ENCODE measurements at places on chromosomes 11 and 22.

GRCh38 chr22:27863556-27863955 lies 55.5 kb downstream of the PITPNB start:
- no peak for DNase-seq

GRCh38 chr11:1470681-1471611 lies 15.6 kb downstream of the MOB2 start:
- DNase-seq, result no peak

DNA sequence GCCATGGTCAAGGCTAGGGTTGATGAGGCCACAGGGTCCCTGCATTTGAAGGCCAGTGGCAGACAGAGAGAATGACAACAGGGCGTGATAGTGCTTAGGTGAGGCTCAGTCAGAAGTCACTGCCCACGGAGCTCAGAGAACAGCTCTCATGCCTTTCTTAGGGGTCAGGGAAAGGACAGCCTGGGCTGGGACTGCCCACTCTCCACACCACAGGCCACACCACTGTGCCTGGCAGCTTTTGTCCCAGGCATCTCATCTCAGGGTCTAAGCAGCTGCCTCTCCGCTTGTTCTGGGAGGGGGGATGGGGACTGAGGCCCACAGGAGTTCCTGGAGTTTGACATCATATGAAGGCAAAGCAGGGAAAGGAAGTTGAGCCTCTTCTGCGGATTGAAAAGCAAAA lies 150.2 kb upstream of the B3GAT1 start:
- DNase-seq, result no peak

DNA sequence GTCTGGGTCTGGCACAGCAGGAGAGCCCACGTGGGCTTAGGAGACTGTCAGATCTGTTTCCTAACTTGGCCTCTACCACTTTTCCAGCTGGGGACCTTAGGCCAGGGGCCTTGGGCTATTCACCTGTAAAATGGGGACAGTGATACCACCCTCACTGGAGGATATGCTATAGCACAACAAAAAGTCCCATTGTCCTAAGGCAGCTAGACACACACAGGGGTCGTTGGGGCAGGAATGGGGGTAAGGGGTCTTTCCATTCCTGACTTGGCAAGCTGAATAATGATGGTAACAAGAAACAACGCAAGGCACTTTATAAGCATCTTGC lies 2.6 kb upstream of the SH3BP1 start:
- no peak for DNase-seq

- DNase-seq, result no peak
These were observed 14.7 kb downstream of the SULT4A1 start for GRCh38 chr22:43847376-43848289.

- no peak for DNase-seq
These were observed 301.8 kb downstream of the NTM start for GRCh38 chr11:131672191-131672590.

Data from hypothalamus (tissue), 51 donors.